ENCODE measurements at places on chromosomes 13 and 19.
A peak's percentile ranks its signal among the peaks of the same experiment; 100 is the strongest.

- DNase-seq, result peak; percentile 57
Observed at GRCh38 chr19:3359919-3360420, 6.4 kb upstream of the NFIC start.

DNA sequence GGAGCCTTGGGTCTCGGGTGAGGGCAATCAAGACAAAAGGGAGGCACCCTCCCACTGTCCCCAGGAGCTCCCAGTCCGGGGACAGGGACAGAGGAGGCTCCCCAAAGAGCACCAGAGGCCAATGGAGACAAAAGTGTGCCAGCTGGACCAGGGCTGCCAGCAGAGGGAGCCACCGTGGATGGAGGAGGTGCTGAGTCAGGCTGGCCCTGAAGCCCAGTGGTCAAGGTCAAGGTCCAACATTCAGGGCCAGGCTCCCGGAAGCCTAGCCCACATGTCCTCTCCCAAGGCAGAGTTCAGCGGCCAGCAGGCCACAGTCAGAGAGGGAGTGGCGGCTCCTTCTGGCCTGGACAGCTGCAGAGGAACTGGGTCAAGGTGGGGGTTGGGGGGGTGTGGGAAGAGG is 8.4 kb downstream of the COL5A3 start:
- no peak for DNase-seq

DNA sequence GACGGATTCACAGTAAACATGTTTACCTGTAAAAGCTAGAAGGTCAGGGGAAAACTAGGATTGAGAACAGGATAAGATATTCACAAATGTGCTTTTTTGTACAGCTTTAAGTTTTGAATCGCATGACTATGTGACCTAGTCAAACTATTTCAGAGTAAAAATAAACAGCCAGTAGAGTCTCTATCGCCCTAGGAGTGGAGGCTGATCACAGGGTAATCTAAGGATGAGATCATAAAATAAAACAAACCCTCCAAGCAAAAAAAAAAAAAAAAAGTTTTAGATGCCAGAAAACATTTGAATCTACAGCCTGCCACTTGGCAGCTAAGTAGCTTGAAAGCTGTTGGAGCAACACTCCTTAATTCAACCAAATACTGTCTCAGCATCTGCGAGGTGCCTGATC is 26.8 kb downstream of the ZNF350 start:
- DNase-seq, result no peak

DNA sequence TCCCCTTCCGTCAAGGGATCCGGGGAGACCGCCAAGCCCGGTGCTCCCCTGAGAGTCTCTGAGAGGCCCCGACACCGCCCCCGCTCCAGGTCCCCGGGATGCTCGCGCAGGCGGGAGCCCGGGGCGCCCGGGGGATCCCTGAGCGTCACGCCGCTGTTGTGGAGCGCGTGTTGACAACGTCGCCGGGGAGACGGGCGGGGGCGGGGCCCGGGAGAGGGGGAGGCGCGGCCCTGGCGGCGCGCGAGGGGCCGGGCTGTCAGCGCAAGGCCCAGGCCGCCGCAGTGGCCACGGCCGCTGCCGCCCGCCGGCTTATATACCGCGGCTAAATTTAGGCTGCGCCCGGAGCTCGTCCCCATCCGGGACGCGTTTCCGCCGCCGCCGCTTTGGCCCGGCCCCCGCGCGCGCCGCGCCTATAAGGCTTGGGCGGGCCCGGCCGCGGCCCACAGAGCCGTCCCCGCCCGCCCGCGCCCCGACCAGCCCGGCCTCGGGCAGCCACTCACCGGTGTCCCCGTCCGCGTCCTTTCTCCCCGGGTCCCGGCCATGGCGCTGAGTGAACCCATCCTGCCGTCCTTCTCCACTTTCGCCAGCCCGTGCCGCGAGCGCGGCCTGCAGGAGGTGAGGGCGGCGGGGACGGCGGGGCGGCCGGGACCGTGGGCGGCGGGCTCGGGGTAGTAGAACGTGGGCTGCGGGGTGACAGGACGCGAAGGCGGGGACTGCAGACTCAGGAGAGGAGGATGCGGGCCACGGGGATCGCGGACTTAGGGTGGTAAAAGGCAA is at the start of gene KLF2:
KLF2 (plus strand) TSS at position 443 of the 777 bp plus-strand sequence; CDS start at position 541, 98 bp downstream.
- DNase-seq, result peak; percentile 93

DNA sequence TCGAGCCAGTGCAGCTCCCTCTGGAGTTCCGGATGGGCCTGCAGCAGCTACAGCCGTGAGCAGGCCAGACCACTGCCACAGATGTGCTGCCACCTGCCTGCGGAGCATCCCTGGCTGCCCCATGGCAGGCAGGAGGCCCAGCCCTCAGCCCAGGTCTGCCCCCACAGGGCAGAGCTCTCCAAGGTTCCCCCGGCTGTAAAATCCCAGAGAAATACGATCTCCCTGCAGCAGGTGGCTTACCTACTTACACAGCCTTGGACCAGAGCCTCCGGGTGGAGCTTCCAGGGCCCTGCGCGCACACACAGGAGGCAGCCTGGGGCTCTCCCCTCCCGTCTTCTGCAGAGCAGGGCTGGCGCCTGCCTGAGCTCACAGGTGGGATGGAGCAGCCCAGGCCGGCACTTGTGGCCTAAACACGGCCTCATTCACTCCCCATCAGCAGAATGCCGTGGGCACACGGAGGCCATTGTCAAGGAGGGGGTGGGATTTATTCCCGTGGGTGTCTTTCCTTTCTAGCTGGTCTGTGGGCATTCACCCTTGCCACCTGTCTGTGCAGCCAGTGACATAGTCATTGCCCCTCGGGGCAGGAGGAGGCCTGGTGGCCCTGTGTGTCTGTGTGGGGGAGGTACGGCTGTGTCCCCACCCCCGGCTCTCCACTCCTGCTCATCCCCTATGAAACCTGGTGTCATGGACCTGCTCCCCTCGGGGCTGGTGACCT is 118.0 kb downstream of the KDM4B start:
- no peak for DNase-seq

DNA sequence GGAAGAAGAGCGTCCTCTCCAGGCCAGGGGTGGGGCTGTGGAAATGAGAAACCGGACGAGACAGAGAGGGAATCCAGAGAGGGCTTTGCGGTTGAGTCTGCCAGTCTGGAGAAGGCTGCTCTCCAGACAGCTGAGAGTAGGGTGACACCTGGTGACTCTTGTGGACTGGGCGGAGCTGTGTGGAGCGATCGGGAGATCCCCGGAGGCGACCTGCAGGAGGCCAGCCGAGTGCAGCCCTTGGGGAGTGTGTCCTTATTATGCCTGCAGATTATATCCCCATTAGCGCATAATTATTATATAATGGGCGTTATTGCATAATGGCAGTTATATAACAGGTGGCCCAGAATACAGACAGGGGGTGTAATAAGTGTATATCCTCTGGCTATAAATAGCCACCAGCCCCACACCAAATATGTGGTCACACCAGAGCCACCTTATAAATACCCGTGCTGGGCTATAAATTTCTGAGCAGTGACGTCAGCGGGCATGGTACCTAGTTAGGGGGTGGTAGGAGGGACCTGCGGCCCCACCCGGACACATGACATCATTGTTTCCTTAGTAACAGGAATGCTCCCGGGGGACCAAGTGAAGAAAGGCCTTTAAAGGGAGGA is 41.2 kb downstream of the NFIX start:
- no peak for DNase-seq

DNA sequence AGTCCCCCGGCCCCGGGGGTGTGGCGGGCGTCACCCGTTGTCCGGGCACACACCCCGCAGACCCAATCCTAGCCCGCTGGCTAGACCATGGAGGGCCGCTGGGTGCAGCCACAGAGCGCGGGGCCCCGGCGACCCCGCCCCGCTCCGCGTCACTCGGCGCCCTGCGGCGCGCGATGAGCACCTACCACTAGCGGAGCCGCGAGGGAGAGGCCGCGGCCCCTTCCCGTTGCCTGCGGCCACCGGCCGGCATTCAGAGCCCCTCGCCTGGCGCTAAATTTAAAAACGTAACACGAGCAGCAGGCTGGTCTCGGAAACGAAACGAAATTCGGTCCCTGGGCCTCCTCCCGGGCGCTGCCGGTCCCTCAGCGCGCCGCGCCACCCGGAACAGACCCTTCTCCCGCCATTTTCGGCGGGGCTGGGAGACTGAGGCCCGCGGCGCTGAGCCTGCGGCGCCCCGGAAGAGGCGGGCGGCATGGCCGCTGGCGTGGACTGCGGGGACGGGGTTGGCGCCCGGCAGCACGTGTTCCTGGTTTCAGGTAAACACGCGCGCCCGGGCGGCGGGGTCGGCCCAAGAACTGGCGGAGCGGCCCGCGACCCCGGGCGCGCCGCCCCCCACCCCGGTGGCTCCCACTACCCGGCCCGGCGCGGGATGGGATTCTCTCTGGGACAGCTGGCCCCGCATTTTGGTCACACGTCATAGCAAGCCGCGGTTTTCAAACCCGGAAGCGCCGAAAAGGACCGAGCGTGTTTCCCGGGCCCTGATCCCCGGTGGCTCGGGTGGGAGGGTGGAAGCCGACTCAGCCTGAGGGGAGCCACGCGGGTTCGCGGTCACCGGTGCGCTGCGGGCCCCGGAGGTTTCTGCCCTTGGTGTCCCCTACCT is at the start of gene RNASEH2B:
RNASEH2B (plus strand) TSS at position 187 of the 880 bp plus-strand sequence; CDS start at position 473, 286 bp downstream.
- peak; percentile 93 for DNase-seq

Measured in GM06990 (cell line).